ENCODE measurements at places on chromosomes 6 and 20.

DNA sequence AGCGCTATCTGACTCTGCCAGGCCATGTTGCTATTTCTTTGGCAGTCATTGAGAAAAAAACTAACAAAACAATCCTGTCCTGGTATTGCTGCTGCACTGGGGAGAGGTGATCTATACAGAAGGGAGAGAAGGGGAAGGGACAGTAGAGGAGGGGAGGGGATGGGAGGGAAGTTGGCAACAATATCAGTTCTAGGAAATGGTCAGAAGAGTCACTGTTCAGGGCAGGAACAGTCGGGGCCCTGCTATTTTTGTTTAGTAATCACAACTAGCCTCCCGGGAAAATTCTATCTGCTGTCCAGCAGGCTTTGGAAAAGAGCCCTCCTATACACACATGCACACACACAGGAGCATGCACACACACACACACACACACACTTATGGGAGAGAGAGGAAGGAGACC, 142.3 kb upstream of the CARMIL1 start:
- H3K27me3 ChIP-seq, result no peaks in the 10 kb centered on the region
- H3K4me3 ChIP-seq, result peak overlapping the region; percentile 89
- peak overlapping the region; percentile 96 for H3K27ac ChIP-seq
- peaks cover 23% of the 10 kb centered on the region for H3K4me1 ChIP-seq

DNA sequence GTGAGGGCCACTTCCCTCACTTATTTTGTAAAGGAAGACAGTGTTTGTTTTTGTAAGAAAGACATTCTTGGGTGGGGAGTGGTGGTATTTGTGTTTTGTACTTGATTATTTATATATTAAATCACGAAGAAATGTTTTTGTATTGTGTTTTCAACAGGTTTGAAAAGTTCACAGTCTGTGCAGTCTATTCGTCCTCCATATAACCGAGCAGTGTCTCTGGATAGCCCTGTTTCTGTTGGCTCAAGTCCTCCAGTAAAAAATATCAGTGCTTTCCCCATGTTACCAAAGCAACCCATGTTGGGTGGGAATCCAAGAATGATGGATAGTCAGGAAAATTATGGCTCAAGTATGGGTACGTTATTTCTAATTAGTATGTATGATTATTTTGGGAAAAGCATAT, 137.2 kb downstream of the NCOA3 start:
- DNase-seq, result no peak
- H3K27me3 ChIP-seq, result no peaks in the 10 kb centered on the region
- no peak overlapping the region for H3K27ac ChIP-seq
- no peak overlapping the region for H3K4me3 ChIP-seq

- no peak overlapping the region for H3K27ac ChIP-seq
- no peak for DNase-seq
- no peaks in the 10 kb centered on the region for H3K27me3 ChIP-seq
- peaks cover 2% of the 10 kb centered on the region for H3K4me1 ChIP-seq
- peaks cover 27% of the 10 kb centered on the region for H3K36me3 ChIP-seq
- H3K4me3 ChIP-seq, result no peak overlapping the region
Observed at GRCh38 chr6:20791944-20792343, 257.7 kb downstream of the CDKAL1 start.

- peaks cover 6% of the 10 kb centered on the region for H3K4me1 ChIP-seq
- peaks cover 17% of the 10 kb centered on the region for H3K36me3 ChIP-seq
- no peak for DNase-seq
Observed at GRCh38 chr6:97214671-97215070, 68.3 kb downstream of the MMS22L start.

- no peak for DNase-seq
- H3K27me3 ChIP-seq, result peaks cover 9% of the 10 kb centered on the region
- H3K36me3 ChIP-seq, result no peaks in the 10 kb centered on the region
- no peak overlapping the region for H3K27ac ChIP-seq
- no peak overlapping the region for H3K4me3 ChIP-seq
Observed at GRCh38 chr6:35955071-35955470, 34.2 kb upstream of the SRPK1 start.

DNA sequence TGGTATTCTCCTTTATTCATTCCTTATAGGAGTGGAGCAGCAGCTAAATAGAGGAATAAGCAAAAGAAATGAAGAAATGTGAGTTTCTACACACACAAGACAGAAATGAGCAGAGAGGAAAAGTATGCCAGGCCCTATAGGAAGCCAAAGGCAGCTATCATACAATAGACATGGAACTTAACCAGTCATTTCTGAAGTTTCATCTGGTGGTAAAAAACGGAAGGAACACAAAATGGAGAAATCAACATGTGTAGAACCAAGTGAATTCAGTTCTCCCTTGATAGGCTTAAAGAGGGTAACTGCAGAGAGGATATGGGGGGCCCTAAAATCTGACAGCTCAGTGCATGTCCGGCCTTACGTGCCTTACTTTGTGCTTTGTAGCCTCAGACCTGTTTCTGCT, 44.6 kb downstream of the TSBP1 start:
- DNase-seq, result no peak
- peaks cover 14% of the 10 kb centered on the region for H3K27me3 ChIP-seq
- H3K4me1 ChIP-seq, result peaks cover 6% of the 10 kb centered on the region

DNA sequence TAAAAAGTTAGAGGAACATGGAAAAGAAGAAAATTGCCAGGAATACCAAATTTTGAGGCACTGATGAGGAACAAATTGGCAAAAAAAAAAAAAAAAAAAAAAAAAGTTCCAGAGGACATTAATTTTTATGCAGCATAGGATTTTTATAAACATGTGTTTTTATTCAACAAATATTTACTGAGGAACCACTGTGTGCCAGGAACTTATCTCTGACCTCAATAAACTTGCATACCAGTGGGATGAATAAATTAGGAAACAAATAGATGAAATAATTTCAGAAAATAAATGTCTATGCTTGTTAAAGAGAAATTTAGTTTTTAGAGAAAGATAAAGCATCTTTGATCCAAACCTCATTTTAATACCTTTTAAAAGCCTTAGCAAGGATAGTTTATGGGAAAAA, 175.1 kb downstream of the PDE10A start:
- no peak overlapping the region for H3K27ac ChIP-seq
- no peak overlapping the region for H3K4me3 ChIP-seq
- H3K27me3 ChIP-seq, result no peaks in the 10 kb centered on the region
- DNase-seq, result no peak

DNA sequence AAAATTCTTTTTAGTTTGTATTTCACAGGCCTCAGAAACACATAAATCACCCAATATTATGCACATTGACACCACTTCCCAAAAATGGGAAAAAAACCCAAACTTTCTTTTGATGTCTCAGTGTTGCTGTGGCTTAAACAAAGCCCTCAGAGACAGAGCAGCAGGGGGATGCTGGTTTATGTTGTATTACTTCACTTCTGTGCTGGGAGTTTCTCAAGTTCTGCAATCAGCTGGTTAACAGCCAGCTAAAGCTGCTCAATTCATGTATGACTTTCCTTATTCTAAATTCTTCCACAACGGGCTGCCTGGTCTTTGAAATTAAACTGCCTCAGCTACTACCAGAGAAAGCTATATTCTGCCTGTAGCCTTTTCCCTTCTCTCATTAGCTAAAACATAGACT, 5.6 kb downstream of the FILIP1 start:
- DNase-seq, result no peak
- no peak overlapping the region for H3K4me3 ChIP-seq
- H3K27me3 ChIP-seq, result peaks cover 46% of the 10 kb centered on the region
- no peaks in the 10 kb centered on the region for H3K36me3 ChIP-seq
- no peaks in the 10 kb centered on the region for H3K4me1 ChIP-seq

DNA sequence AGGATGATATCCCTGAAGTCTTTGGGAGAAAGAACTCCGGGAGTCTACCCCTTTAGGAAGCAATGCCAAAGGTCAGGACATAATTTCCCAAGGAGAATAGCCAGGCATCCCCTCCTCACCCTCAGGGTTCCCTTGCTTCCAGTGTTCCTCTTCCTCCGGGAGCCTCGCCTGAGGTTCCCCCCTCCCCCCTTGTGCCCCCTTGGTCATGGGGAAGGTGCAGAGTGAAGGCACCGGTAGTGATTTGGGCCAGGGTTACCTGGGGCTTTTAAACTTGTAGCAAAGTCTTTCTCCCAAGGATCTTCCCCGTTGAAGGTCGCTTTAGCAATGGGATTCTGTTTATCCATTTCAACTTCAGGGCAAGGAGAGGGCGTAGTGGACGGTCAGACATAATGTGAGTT, 1.2 kb downstream of the ISM1 start:
- peaks cover 15% of the 10 kb centered on the region for H3K4me1 ChIP-seq
- DNase-seq, result no peak
- peaks cover 9% of the 10 kb centered on the region for H3K36me3 ChIP-seq
- H3K27ac ChIP-seq, result no peak overlapping the region

DNA sequence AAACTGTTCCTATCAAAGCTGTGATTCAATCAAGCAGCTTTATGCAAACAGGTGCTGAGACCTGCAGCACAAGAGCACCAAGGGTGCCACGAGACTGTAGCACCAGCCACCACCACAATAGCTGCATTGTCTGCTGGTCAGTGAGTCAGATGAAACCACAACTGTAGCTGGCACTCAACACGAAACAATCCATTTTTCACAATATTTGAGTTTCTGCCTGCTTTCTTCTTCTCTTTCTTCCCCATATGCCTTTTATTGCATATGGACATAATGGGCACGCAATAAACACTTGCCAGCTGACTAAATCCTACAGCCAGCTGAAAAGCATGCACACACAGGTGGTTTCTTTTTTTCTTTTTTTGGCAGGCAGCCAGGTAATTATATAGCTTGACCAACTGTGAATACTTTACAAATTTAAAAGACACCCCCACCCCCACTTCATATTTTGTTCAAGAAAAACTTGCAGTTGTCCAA, 16.6 kb downstream of the SLC2A12 start:
- no peak overlapping the region for H3K4me3 ChIP-seq
- no peak for DNase-seq
- H3K27ac ChIP-seq, result no peak overlapping the region

GRCh38 chr6:84417260-84417659, 189.8 kb upstream of the CEP162 start:
- H3K36me3 ChIP-seq, result no peaks in the 10 kb centered on the region
- no peak overlapping the region for H3K4me3 ChIP-seq
- no peak overlapping the region for H3K27ac ChIP-seq
- H3K27me3 ChIP-seq, result peaks cover 4% of the 10 kb centered on the region

- H3K4me3 ChIP-seq, result no peak overlapping the region
- no peaks in the 10 kb centered on the region for H3K4me1 ChIP-seq
- H3K27me3 ChIP-seq, result no peaks in the 10 kb centered on the region
- no peak overlapping the region for H3K27ac ChIP-seq
- H3K36me3 ChIP-seq, result no peaks in the 10 kb centered on the region
Observed at GRCh38 chr6:123896869-123897268, 93.2 kb downstream of the NKAIN2 start.

DNA sequence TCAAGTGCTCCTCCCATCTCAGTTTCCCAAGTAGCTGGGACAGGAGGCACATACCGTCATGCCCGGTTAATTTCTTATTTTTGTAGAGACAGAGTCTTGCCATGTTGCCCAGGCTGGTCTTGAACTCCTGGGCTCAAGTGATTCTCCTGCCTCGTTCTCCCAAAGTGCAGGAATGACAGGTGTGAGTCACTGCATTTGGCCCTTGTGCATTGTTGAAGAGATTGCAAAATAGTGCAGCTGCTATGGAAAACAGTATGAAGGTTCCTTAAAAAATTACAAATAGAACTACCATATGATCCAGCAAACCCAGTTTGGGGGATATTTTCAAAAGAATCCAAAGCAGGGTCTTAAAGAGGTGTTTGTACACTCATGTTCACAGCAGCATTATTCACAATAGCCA, 69.1 kb downstream of the GJA10 start:
- no peaks in the 10 kb centered on the region for H3K27me3 ChIP-seq
- H3K4me3 ChIP-seq, result no peak overlapping the region
- DNase-seq, result no peak
- peak overlapping the region; percentile 80 for H3K27ac ChIP-seq
